ENCODE measurements at places on chromosomes 5 and 9.
A peak's percentile ranks its signal among the peaks of the same experiment; 100 is the strongest.

GRCh38 chr5:86861512-86861911, 243.8 kb downstream of the COX7C start:
- DNase-seq = no peak

- peak; percentile 22 for DNase-seq
These were observed at the start of gene SPATA6L for GRCh38 chr9:4666042-4666699. Gene SPATA6L, minus strand, starts transcription at chr9:4666480. Its CDS starts 230 bp downstream, at chr9:4666250.

GRCh38 chr5:81297531-81297930, 3.9 kb upstream of the ZCCHC9 start:
- DNase-seq = no peak

DNA sequence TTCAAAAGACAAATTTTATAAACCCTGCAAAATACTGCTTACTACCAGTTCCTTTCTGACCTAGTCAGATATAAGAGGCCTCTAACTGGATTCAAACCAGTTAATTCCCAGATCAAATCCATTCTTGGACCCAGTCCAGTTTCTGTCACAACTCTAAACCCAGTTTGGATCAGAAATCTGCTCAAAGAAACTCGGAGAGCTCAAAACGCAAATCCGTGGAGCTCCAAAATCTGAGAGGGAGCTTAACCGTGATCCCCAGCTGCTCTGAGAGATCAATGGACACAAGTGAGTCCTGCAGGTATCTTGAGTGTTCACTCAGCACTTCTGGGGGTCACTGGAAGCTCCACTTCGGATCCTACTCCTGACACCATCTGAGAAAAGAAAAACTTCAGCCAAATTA, 348.1 kb upstream of the PTGER4 start:
- DNase-seq = no peak

- DNase-seq = no peak
These were observed 75.5 kb upstream of the LHFPL2 start for GRCh38 chr5:78724061-78724460.

DNA sequence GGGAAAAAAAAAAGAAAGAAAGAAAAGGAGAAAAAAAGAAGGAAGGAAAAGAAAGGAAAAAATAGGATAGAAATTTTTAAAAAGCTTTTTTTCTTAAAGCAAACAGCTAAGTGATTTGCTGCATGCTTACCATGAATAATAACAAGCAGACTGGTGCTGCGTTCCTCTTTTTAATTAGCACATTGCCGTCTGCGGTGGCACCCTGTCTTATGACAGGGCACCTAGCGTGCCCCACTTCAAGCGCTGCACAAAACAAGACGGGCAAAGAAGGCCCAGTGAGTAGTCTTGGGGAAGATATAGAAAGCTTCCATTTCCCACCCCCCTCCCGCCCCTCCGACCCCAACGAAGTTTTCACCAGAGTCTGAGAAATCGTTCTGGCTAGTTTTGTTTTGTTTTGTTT, 513.9 kb downstream of the ZNF608 start:
- DNase-seq = no peak

DNA sequence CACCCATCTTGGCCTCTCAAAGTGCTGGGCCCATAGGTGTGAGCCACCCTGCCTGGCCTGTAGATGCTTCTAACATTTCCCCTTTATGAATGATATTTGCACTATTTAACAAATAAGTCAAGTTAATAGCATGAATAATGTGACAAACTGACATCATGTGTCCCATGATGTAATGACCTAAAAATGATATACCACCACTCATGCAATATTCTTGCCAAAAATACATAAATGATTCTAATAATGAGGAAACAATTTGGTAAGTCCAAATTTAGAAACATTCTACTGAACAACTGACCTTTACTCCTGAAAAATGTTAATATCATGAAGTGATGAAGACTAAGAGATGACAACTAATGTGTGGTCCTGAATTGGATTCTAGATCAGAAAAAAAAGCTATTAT, 33.5 kb upstream of the TRIM14 start:
- no peak for DNase-seq

- no peak for DNase-seq
These were observed 3.9 kb downstream of the MEGF9 start for GRCh38 chr9:120710110-120710981.

- DNase-seq = no peak
These were observed 17.5 kb downstream of the TLE1 start for GRCh38 chr9:81671880-81672280.

DNA sequence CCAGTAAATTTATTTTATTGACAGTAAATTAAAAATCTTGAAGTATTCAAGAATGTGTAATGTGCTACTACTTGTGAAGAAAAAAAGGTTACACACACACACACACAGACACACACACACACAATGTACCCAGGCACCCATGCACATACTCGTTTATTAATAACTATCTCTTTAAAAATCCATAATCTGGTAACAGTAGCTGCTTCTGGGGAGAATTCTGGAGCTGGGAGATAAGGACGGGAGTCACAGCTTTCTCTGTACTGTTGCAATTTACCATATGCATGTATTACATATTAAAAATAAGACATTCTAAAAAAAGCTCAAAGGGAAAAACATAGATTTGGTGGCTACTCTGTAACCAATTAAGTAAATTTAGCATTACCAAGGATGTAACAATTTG, 7.9 kb upstream of the C1QTNF2 start:
- no peak for DNase-seq

GRCh38 chr5:171945066-171945465, 61.4 kb downstream of the FBXW11 start:
- DNase-seq = no peak

DNA sequence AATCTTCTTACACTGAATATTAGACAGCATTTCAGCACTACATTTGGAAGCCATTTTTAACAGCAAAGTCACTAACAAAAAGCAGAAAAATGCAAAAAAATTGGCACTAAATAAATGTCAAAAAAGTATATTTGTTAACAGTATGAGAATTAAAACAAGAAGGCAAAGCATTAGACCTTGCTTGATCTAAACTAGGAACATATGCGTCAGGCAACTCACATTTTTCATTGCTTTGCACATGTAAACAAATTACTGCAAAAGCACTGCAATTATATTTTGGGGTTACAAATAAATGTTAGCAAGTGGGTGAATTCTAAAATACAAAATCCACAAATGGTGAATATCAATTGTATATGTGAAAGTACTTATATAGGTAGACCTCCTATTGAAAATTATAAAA, 49.0 kb upstream of the RAPGEF6 start:
- DNase-seq = no peak

- no peak for DNase-seq
These were observed 143.4 kb downstream of the GDNF start for GRCh38 chr5:37696190-37697021.

DNA sequence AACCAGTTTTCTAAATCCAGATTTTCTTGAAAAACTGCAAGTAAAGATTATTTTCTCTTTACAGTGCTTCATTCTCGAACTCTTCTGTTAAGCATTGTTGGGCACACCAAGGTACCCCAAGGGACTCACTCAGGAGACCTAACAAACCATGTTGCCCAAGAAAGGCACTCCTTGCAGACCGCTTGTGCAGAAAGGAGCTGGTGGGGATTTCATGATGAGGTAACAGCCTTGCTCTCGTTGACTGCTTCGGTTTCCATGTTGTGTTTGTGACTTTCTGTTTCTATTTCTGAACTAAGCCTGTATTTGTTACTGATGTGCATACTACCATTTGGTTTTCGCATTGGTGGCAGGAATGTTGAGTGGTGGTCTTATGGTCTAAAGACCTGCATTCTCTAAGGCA, 266.6 kb upstream of the DAP start:
- DNase-seq = no peak

DNA sequence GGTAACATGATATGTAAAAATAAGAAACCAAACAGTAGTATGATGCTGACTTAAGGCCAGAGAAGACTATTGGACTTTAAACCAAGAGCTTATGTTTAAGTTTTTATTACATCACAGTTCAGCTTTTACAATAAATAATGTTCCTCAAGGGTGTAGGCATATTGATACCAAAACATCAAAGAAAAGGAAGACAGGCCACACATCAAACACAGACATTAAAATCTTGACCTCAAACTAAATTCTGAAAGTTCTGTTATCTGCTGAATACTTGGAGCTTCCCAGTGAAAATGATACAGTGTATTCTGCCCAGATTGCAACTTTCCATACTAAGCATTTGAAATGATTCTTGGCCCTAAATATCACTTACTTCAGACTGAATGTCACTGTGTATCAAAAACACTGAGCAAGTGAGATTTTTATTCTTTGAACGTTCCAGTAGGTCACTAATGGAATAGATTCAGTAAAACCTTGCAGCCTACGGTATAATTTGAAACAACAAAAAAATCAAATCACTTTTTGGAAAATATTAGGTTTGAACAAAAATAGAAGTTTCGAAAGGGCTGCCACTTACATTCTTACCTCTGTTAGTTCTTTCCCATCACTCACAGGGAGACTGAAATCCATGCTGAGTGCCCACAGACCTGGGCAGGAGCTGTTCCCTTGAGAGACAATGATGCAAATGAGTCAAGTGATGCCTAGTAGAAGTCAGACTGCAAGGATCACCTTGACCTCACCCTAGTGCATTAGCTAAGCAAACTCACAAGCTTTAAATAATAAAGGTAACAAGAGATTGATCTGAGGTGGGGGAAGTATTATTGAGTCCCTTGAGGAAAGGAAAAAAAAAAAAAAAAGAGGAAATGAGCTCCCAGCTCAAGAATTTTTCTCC, 2.5 kb downstream of the LPAR1 start:
- no peak for DNase-seq

GRCh38 chr5:153780876-153781705, 257.6 kb downstream of the FAM114A2 start:
- no peak for DNase-seq

DNA sequence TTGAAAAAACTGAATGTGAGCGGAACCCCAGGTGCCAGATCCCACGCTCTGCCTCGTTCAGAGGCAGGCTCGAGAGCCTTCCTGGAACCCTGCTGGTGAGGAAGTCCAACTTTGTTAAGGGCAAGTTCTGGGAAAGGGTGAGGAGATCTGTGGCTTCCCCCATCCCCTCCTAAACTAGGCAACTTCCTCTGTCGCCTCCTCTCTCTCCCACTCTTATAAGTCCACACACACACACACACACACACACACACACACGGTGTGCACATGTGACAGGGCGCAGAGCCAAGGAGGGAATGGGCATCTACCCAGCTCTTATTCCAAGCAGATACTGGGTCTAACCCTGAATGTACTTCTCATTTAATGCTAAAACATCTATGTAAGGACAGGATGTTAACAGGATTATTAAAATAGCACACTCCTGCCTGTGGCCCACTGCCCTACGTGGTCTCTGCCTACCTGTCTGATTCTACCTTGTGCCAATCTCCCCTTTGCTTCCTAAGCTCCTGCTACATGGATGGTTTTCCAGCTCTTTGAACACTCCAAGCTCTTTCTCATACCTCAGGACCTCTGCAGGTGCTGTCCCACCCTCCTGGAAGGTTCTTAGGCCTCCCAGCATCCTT, 72.4 kb upstream of the FBXW11 start:
- DNase-seq = no peak

DNA sequence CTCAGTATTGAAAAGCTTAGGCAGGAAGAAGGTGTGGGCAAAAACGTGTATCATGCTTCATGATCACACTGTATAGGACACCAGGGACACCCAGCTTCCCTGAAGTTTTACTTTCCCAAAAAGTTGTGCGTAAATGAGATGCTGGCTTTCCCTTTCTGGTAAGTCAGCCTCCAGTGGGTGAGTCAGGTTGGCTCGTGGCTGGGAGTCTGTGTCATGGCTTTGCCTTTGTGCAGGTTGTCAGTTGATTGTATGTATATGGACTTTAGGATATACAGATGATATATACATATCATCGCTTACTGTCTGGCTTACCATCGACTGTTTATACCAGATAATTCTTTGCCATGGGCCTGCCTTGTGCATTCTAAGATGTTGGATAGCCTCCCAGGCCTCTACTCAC, 34.2 kb downstream of the ADRB2 start:
- no peak for DNase-seq

GRCh38 chr5:92907938-92908606, 672.9 kb downstream of the NR2F1-AS1 start:
- no peak for DNase-seq

GRCh38 chr5:77359231-77359630, 132.9 kb downstream of the WDR41 start:
- DNase-seq = no peak

- peak; percentile 11 for DNase-seq
These were observed 47.5 kb downstream of the UIMC1 start for GRCh38 chr5:176959051-176959450.

- no peak for DNase-seq
These were observed 64.3 kb downstream of the MVB12B start for GRCh38 chr9:126390923-126391322.

DNA sequence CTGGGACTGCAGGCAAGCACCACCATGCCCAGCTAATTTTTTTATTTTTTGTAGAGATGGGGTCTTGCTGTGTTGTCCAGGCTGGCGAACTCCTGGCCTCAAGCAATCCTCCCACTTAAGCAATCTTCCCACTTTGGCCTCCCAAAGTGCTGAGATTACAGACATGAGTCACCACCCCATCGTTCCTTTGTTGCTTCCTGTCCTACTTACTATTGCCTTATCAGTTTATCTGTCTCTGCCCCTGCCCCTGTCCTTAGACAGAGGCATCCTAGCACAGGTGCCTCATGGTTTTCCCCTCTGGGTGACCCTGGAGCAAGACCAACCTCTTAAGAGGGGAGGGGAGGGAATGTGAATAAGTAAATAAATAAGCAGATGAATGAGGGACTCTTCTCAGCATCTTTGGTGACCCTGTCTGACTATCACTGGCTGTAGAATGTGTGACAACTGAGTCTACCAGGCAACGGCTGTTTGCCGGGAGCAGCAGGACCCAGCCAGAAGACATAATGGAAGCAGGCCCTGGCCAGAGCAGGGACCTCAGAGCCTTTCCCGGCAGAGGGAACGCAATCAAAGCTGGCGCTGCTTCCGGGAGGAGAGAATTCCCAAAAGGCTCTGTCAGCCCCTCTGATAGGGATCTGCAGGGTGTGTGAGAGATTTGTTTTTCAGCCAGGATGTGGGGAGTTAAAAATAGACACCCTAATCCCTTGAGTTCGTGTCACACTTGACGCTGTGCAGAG, 43.8 kb upstream of the DAB2IP start:
- no peak for DNase-seq

GRCh38 chr5:59095480-59095879, 512.6 kb downstream of the RAB3C start:
- DNase-seq = no peak

DNA sequence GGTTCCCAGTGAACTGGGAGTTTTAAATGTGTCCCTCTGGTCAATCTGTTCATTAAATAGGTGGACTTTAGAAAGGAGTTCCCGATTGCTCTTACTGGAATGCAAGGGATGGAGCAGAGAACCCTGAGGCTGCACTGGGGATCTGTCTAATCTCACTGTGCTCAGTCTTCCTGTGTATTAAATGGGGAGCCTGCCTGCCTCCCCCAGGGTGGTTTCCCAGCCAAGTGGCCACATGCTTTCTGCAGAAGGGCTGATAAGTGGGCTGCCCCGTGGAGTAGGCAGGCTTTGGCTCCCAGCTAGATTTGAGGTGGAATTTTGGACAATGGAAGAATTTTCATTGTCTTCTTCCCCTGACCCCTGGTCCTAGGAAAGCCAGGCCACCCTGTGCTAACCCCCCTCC, 14.0 kb upstream of the PHYHD1 start:
- no peak for DNase-seq
